CD4-positive, alpha-beta T cell treated with Interferon gamma for 1 hour (primary cell): ENCODE measurements at places on chromosomes 7 and 10.
A peak's percentile ranks its signal among the peaks of the same experiment; 100 is the strongest.

DNA sequence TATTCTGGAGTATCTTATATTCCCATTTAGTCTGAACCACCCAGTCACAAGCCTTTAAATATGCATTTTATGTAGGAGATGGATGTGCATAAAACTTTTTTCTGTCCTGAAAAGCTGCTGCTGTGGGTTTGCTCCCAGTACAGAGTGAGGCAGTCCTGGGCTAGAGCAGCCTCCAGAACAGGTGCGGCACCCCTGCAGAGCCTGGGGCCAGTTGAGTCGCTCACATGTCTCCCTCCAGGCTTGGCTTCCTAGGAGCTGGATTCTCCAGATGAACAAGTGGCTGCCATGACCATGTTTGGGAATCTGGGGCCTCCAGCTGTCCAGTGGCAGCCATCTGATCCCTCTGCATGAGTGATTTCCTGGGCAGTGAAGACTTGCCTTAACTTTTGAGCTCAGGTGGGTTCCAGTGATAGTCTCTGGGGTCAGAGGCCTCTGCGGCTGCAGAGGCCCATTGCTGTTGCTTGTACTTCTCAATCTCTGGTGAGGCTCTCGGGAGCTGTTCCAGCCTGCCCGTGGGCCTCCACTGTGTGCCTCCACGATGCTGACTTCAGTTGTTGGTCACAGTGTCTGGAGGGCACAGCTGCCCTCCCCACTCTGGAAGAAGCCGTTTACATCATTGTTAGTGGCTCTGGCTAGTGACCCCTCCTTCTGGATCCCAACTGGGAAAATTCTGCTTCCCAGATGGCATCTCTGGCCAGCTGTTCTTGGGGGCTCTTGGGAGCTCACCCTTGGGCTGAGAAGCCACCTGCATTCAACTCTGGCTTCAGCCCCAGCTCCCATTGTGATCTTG lies 120.4 kb downstream of the EMX2 start:
- no peak for DNase-seq

DNA sequence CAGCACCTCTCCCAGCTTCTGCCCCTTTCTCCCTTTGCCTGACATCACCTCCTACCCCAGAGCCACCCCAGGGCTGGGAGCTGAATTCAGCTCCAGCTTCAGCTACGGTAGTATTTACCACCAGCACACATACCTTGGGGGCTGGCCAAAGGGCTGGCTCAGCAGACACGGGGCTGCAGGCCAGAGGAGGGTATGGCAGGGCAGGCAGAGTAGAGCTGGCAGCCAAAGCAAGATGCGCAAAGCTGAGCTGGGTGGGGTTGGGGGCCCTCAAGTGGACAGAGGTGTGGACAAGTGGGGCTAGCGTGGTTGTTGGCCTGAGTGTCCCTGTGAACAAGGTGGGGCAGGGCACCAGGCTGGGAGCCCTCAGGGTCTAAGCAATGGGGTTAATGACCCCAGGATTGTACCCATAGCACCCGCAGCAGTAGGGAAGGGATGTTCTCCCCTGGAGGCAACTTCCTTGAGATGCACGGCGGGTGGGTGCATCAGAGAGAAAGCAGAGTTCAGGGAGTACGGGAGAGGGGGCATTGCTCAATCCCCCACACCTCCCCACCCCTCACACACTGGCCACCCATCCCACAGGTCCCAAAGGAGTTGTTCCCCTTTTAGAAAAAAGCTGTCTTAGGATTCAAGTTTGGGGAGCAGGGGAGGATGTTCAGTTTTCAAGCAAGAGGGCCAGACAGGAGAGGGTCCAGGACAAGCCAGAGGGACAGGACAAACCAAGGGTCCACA lies 8.0 kb downstream of the VSIR start:
- DNase-seq = no peak

DNA sequence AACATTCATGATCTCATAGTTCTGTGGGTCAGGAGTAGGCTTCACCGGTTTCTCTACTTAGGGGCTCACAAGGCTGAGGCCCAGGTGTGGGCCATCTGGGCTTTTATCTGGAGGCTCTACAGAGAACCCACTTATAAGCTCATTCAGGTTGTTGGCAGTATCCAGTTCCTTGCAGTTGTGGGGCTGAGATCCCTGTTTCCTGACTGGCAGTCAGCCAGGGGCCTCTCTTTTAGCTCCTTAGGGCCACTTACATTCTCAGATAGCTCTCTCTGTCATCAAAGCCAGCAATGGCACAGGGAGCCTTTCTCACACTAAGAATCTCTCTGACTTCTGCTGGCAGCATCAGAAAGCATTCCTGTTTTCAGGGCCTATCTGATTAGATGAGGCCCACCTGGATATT lies 18.2 kb upstream of the HECTD2 start:
- DNase-seq = no peak

GRCh38 chr10:102476466-102477141 lies 25.3 kb upstream of the C10orf95 start:
- no peak for DNase-seq

GRCh38 chr10:132141076-132141475 lies 45.7 kb upstream of the DPYSL4 start:
- DNase-seq = no peak

GRCh38 chr10:36700123-36700522 lies 425.3 kb upstream of the ANKRD30A start:
- DNase-seq = no peak

- DNase-seq = no peak
Observed at GRCh38 chr10:234708-235406, 99.6 kb downstream of the ZMYND11 start.

DNA sequence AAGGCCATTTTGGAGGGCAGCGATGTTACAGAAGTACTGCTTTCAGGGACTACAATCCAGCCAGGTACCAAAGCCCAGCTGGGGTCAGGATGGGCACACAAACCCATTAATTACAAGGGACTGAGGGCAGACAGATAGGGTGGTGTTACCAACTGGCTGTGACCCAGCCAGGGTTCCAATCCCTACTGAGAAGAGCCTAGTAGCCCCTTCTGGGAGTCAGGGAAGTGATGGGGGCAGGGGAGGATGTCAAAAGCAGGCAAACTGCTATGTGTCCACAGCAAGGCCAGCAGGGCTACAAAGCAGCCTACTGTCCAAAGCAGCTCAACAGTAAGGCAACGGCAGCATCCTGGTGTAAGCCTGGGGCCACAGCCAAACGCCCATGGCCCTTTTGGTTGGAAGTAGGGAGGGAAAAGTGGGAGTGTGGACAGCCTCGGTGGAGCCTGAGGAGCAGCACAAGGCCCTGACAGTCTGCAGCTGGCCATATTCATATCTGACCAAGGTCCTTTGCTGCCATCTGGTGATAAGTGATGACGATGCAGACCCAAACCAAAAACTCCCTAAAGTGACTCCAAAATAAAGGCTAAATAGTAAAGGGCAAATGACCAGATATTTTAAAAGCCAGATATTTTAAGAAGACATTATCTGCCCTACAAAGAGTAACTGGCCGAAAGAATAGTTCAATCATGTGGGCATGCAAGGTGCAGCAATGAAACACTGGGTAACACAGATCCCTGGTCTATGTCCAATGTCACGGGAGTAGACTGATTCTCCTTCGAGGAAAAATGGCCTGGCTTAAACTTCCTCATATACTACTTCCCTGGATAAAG lies 56.9 kb downstream of the XPNPEP1 start:
- no peak for DNase-seq

- peak; percentile 42 for DNase-seq
Observed at GRCh38 chr7:99579956-99580777, 17.9 kb upstream of the TMEM225B start.

DNA sequence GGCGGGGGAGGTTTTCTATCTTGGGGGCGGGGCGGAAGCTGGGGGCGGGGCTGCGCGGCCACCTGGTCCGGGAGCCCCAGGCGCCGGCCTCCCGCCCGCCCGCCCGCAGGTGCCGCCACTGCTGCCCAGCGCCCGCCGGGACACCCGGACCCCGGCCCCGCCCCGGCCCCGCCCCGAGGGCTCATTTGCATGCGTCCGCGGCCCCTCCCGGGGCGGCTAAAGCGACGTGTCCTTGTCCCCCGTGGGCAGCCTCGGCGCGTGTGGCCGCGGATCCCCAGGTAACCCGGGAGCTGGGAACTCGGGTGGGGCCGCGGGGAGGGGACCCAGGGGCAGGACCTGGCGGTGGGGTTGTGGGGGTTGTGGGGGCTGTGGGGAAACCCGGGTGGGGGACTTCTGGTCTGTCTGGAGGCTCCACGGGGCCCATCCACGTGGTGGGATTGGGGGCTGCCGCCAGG lies at the start of gene BHLHA15:
Gene BHLHA15 (plus strand): TSS at position 219 of the 455 bp plus-strand sequence. CDS start 871 bp downstream, outside the sequence.
- DNase-seq = no peak

- DNase-seq = no peak
Observed at GRCh38 chr7:157412021-157412443, 75.2 kb downstream of the DNAJB6 start.

- DNase-seq = no peak
Observed at GRCh38 chr10:42942279-42942950, 134.5 kb upstream of the RET start.
